IPS-NIHi11 (cell line): ENCODE measurements at places on chromosomes 7 and 10.

DNA sequence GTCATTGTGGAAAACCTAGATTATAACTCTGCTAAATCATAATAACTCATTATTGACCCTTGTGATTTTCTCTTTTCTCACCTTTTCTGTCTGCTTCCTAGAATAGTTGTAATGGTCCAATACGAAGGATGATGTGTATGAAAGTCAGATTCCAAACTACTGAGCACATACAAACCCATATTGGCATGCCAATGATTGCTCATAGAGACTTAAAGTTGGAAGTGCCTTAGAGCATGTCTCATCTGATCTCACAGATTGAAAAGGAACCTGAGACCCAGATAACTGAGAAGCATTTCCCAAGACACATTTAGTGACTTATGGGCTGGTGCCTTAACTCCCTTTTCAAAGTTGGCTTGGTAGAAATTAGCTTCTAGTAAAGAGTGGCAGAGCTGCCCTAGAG lies 594.3 kb downstream of the REEP3 start:
- no peak for DNase-seq

- DNase-seq: peak; percentile 71
These were observed 593 bp upstream of the CUX1 start for GRCh38 chr7:101816595-101817470.

DNA sequence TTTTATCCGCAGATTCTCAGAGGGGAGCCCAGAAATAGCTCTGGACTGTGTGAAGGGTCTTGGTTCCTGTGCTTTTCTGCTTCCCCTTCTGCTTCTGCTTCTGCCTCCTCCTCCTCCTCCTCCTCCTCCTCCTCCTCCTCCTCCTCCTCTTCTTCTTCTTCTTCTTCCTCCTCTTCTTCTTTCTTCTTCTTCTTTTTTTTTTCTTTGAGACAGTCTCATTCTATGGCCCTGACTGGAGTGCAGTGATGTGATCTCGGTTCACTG lies 11.6 kb downstream of the PDZD7 start:
- DNase-seq: no peak

DNA sequence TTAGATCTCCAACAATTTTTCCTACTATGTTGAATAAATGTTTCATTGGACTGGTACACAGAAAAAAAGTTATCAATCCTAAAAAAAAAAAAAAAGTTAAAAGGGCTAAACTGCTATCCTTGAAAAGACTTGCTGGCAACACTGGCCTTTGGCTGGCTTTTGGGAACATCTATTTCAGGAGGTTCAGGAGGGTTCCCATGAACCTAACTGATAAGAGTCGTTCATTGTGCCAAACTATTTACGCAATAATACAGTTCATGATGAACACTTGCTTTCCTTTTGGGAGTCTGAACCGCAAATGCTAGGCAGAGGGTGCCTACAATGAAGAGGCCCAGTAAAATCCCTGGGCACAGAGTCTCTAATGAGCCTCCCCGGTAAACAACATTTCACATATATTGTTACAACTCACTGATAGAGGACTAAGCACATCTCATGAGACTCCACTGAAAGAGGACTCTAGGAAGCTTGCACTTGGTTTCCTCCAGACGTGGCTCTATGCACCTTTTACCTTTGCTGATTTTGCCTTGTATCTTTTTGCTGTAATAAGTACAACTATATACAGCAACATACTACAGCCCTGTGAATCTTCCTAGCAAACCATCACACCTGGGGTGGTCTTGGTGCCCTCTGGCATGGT lies 45.0 kb downstream of the ZFAND4 start:
- no peak for DNase-seq

DNA sequence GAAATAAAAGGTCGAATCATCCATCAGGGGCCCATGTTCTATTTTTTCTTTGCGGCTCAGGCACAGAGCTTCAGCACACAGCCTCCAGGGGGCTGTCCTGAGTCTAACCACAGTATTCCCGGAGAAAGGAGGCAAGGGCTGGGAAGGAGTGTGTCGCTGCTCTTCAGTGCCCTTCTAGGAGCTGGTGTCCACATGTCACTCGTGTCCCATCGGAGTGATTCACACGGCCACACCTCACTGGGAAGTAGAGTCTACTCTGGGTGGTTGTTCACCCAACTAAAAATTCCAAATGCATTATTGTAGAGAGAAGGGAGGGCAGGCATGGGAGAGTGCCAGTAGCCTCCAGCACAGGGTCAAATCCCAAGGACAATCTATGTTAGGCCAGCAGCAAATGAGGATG lies 114.8 kb upstream of the LANCL2 start:
- DNase-seq: peak; percentile 53

- DNase-seq: no peak
These were observed 2.1 kb upstream of the NDUFB8 start for GRCh38 chr10:100531761-100532160.
